ENCODE measurements at places on chromosomes 2 and 18. TPM values are rescaled to one million over a fixed set of nuclear protein-coding genes. Genes with fewer than 3 reads are reported as not detected.

The ACSL3 gene
- total RNA-seq: 135 TPM

The VWC2L gene
- not detected for total RNA-seq

The COLEC11 gene
- 0.40 TPM for total RNA-seq

The CENPO gene
- total RNA-seq: 43.1 TPM

The AGXT gene
- total RNA-seq: not detected

The OR6B2 gene
- not detected for total RNA-seq

Measured in A549 treated with ZK216348 at 1 μM for 4 hours (cell line).